ENCODE measurements at places on chromosomes 3 and 15.

- no peak for DNase-seq
These were observed 36.2 kb downstream of the BBS4 start for GRCh38 chr15:72722071-72722696.

GRCh38 chr3:60549863-60550262, 701.4 kb downstream of the FHIT start:
- no peak for DNase-seq

GRCh38 chr15:62365795-62366442, 200.8 kb upstream of the C2CD4B start:
- peak; percentile 6 for DNase-seq

DNA sequence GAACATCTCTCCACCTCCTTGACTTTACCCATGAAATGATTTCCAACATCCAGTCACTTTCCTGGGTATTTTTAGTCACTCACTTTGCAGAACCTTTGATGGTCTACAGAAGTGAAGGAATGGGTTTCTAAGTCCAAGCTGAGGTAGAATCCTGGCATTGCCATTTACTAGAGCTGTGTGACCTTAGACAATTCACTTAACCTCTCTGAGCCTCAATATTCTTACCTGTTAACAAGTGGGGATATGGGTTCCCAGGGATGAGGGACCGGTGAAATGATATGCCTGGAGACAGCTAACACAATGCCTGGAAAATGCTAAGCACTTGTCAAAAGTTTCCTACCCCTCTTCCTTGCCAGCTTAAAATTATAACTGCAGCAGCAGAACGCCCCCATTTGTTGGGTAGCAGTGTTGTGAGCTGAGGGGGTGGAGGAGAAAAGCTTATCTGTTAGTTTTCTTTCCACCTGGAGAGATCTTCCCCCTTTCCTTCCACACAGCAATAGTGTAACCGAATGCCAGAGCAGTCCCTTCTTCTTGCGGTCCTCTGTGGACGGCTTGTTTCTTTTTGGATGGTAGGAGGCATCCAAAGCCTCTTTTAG, 319.2 kb upstream of the LRRFIP2 start:
- no peak for DNase-seq

GRCh38 chr3:114356066-114356465, 62.2 kb downstream of the TIGIT start:
- no peak for DNase-seq

DNA sequence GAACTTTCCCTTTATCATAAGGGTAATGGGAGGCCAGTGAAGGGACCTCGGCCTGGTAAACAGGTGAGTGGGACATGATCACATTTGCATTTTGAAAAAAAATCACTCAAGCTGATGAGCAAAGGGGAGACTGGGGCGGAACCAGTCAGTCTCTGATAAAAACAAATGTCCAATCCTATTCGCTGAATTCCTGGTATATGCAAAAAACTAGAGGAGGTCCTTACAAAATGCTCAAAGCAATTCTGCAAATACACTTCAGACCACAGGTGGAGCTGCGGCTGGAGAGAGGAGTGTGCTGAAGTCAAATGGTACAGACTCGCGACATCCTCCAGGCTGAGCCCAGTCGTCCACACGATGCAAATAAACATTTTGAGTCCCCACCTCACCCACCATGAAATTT, 166.7 kb downstream of the FOXP1 start:
- DNase-seq: no peak

DNA sequence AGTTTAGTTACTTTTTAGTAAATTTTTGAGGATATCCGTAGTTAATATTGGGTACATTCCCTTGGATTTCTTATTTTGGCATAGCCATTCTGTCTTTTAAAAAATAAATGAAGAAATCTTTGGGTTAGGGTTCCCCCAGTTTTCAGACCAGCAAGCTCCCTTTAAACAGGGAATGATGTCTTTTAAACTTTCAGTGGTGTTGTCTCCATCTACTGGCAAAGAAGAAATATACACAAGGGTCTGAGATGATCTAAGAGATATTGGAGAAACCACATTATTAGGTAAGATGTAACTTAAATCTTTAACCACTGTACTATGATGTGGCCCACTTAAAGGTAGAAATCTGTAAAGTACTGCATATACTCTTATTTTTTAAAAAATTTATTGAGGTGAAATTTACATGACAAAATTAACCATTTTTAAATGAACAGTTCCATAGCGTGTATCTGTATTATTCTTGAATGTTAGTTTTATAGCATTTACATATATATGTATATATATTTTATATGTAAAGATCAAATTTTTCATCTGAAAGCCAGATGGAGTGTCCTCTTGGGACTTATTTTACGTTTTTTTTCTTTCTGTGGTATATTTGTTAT, 35.1 kb upstream of the EIF3J start:
- no peak for DNase-seq

- DNase-seq: no peak
These were observed 326.6 kb upstream of the RGMA start for GRCh38 chr15:93415576-93415975.

GRCh38 chr15:83118291-83118827, 10.9 kb downstream of the TM6SF1 start:
- no peak for DNase-seq

DNA sequence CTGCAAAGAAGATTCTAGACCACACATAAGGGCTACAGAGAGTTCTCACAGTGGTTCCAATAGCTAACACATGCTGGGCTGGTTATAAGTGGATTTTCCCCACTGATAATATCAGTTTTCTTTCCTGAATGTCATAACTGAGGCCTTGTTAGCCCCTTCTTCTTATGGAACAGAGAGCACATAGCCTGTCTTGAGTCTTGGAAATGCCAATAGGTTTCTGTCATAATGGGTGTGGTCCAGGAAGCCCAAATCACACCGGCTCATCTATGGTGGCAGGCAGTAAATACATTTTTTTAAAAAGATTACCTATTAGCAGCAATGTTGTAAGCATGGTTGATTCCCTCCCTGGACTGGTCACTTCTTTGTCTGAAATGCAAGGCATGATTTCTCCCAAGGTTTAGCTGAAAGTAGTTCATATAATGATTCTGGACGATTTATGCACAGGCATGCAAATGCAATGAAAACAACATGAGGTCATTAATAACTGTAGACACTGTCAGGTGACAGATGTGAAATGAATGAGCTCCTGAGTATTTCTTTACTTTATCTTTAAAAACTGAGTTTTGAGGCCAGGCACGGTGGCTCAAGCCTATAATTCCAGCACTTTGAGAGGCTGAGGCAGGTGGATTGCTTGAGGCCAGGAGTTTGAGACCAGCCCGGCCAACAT, 67.2 kb upstream of the ATP2C1 start:
- DNase-seq: no peak

GRCh38 chr3:171959532-171960089, 79.8 kb upstream of the FNDC3B start:
- DNase-seq: no peak

GRCh38 chr3:69249001-69249400, 126.6 kb upstream of the LMOD3 start:
- no peak for DNase-seq

DNA sequence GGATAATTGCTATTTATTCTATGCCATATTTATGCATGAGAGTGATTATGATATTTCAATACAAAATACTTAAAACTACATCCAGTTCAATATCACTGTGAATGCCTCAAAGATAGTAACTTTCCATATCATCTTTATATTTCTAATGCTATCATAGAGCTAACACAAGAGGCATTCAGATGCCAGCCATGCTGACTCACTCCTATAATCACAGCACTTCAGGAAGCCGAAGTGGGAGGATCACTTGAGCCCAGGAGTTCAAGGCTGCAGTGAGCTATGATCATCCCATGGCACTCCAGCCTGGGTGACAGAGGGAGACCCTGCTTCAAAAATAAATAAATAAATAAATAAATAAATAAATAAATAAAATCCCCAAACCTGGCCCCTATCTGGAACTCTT, 498.7 kb downstream of the EPHA3 start:
- DNase-seq: no peak

- no peak for DNase-seq
These were observed 100.2 kb upstream of the TLE3 start for GRCh38 chr15:70197945-70198361.

DNA sequence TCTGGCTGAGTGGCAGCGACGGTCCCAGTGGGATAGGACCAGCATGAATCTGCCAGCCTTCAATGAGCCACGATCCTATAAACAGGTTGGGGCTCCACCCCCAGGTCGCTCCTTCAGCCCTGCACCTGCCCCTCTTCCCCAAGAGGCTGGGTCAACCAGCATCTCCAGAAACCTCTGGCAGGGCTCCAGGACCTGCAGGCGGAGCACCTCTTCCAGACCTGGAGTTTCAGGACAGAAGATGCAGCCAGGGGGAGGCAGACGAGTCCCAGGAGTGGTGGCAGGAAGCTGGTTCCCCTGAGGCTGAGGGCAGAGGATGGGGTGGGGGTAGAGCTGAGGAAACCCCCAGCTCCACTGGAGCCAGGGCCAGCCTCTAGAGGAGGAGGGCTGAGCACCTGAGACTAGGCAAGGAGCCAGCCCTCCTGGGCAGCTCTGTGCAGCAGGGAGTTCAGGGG, at the start of gene PLA2G4D:
PLA2G4D (minus strand) TSS at position 51 of the 452 bp plus-strand sequence. CDS start 103 bp downstream, outside the sequence.
- DNase-seq: peak; percentile 89

DNA sequence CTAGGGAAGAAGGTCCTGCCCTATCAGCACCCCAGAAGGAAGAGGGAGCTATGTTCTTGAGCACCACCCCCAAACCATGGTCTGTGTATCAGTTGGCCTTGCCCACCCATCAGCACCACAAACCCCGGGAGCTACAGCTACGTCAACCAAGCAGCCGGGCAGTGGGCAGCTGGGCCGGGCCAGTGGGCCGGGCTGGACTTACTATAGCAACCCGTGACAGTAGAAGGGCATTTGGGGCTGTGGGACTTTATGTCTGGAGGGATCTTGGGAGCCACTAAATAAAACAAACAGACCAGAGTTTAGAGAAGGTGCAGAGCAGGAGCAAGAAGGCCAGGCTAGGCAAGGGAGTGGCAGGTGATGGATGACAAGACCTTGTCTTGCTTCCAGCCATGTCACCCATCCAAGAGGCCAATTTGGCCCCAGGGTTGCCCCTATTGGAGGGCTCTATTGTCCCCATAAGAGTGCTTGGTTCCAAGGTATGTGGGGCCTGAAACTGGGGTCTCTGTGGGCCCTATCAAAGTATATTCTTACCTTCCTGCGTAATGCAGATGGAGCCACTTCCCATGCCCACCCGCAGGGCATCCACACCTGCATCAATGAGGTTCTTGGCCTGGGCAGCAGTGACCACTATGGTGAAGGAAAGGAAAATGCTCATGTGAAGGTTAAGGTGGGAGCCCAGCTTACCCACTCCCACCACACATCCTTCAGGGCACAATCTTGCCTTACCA, 3.2 kb downstream of the IMPDH2 start:
- no peak for DNase-seq

DNA sequence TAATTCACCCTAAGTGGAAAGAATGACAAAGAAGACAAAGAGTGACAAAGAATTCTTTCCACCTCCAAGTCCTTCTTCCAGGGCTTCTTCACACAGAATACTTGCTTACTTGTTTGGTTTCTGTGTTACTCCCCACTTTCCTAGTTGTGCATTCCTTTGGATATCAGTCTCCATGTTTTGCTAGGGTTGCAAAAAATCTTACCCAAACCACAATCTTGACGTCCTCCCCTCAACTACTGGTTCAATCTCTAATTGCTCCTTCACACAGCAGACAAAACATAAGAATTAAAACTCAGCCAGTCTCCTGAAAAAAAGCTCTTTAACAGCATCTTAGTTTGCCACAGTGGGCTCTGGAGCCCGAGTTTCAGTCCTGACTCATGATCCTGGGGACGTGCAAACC, 297.6 kb upstream of the CHRNA7 start:
- DNase-seq: no peak

GRCh38 chr3:107752202-107752990, 229.6 kb downstream of the BBX start:
- DNase-seq: no peak

DNA sequence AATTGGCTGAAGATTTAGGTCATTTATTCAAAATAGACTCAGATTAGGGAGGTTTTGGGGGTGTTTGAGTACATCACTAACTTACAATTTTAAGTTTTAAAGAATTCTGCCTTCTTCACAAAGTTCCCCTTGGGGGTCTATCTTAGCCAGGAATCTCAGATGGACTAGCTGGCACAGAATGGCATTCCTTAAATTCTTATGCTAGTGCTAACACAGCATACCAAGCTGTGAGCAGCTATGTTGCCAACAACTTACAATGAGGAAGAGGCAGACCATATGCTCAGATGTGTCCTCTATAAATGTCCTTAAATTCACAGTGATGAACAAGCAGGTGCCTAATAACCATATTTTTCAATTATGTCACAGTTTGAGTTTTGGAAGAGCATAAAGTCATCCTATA, 60.9 kb upstream of the NPHP3 start:
- no peak for DNase-seq

DNA sequence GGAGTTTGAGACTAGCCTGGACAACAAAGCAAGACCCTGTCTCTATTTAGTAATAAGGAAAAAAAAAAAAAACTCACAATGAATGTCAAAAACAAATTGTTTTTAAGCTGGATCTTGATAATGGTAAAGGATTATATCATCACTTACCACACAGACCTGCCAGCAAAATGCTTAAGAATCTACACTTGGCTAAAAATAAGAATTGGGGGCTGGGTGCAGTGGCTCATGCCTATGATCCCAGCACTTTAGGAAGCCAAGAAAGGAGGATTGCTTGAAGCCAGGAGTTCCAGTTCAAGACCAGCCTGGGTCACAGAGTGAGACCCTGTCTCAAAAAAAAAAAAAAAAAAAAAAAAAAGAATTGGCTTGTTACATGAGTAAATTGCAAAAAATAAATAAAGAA, 31.0 kb downstream of the ACAP2 start:
- no peak for DNase-seq

DNA sequence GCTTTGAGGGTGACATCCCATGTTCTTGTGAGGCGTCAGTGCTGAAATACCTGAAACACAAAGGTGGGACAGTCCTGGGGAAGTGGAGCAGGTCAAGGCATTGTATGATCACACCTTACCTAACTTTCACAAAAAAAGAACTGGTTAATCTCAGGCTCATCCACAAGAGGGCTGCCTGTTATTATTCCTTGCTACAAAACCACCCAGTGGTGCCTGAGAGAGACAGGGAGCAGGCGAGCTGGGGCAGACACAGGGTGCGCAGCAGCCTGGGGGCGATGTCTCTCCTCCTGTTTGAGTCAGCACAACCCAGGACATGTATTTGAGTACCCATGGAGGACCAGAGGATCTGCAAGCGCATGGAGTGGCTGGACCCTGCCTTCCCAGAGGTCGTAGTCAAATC, 316.8 kb upstream of the ATP10A start:
- DNase-seq: no peak

- DNase-seq: no peak
These were observed 28.7 kb downstream of the HDGFL3 start for GRCh38 chr15:83178869-83179325.

DNA sequence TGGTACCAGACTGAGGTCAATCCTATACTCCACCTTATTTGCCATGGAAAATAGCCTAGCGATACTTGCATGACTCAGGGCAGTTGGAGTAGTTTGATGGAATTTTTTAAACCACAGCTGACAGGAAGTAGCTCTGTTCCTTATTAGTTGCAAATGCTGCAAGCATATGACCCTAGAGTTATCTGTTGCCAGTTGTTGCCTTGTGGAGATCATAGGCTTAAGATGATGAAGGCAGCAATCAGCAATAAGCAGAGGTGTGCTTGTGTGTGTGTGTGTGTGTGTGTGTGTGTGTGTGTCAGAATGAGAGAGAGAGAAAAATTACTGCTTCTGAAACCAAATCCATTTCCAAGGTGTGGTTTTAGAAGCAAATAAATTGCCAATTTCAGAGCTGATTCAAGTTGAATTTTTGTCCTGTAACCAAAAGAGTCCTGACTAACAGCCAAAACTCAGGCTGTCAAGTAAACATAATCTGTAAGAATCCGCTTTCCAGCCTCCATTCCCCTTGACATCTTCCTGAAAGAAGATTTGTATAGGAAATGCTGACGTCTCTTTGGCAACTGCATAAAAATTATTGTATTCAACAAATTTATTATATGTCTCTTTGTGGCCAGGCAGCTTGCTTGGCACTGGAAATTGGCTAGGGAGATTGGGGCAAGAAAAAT, 141.2 kb downstream of the SERPINI1 start:
- no peak for DNase-seq
